Mesothelial cell of epicardium (in vitro differentiated cells): ENCODE measurements at places on chromosomes 3 and 15. TPM values are rescaled to one million over a fixed set of nuclear protein-coding genes. Genes with fewer than 3 reads are reported as not detected.

DNA sequence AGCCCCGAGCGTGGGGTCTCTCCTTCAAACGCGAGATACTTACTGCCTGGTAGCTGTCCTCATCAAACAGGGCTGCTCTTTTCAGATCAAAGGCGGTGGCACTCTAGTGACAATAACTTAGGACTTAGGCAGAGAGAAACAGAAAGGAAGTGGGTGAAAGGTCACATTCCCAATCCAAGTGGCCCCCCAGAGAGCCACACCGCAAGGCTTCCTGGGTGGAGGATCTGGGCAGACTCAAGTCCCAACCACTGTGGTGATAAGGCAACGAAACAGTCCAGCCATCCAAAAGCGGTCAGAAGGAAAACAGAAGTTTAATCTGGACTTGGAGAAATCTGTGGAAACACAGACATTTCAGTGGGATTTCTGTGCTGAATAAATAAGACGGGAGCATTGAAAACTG lies 227.2 kb downstream of the ADAMTS17 start:
- H3K4me1 ChIP-seq: peaks cover 36% of the 10 kb centered on the region
- H3K4me3 ChIP-seq: no peak overlapping the region
- peak overlapping the region; percentile 80 for H3K27ac ChIP-seq
- H3K27me3 ChIP-seq: no peaks in the 10 kb centered on the region
- peaks cover 33% of the 10 kb centered on the region for H3K36me3 ChIP-seq
- no peak for DNase-seq

GRCh38 chr15:93566762-93567161 lies 477.8 kb upstream of the RGMA start:
- no peaks in the 10 kb centered on the region for H3K4me1 ChIP-seq
- DNase-seq: no peak
- no peaks in the 10 kb centered on the region for H3K36me3 ChIP-seq
- no peak overlapping the region for H3K27ac ChIP-seq

- no peak overlapping the region for H3K4me3 ChIP-seq
- H3K36me3 ChIP-seq: peaks cover 3% of the 10 kb centered on the region
- no peak for DNase-seq
- H3K4me1 ChIP-seq: peaks cover 11% of the 10 kb centered on the region
Observed at GRCh38 chr3:78919021-78919755, 848.6 kb downstream of the ROBO1 start.

GRCh38 chr15:68479870-68480269 lies 47.9 kb upstream of the ITGA11 start:
- H3K4me3 ChIP-seq: no peak overlapping the region
- peaks cover 40% of the 10 kb centered on the region for H3K27me3 ChIP-seq
- no peaks in the 10 kb centered on the region for H3K36me3 ChIP-seq
- peaks cover 4% of the 10 kb centered on the region for H3K4me1 ChIP-seq
- DNase-seq: no peak

GRCh38 chr3:56918111-56918568 lies 116.4 kb upstream of the ARHGEF3 start:
- DNase-seq: no peak
- peaks cover 46% of the 10 kb centered on the region for H3K4me1 ChIP-seq
- no peak overlapping the region for H3K27ac ChIP-seq
- H3K27me3 ChIP-seq: peaks cover 3% of the 10 kb centered on the region
- H3K4me3 ChIP-seq: no peak overlapping the region

GRCh38 chr15:98676586-98677270 lies 28.4 kb downstream of the IGF1R start:
- peak overlapping the region; percentile 79 for H3K27ac ChIP-seq
- no peaks in the 10 kb centered on the region for H3K27me3 ChIP-seq
- no peaks in the 10 kb centered on the region for H3K36me3 ChIP-seq
- no peak for DNase-seq

DNA sequence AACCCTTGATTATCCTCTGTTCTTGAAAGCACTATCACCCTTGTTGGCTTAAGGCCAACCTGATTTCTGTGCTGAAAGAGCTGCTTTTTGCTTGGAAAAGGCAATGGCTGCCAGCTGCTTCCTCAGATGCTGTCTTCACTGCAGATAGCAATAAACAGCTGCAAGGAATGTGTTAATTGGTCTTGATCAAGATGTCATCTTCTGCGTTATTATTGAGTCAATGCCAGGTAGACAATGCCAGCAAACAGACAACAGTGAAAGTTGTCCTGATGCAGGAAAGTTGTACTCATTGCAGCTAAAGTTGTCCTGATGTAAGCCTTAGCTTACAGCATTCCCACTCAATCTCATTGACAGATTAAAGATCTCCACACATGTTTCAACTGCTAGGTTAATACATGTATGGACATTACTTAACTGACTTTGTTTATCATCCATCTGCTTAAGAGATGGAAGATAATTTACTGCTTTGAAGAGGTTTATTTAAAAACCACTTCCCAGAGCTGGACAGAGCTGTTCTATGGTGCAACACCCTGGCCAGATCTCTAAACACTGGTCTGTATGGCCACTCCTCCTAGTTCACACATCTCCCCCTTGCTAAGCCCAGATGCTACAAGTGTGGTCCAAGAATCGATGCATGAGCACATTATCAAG lies 251.0 kb upstream of the MCTP2 start:
- no peaks in the 10 kb centered on the region for H3K36me3 ChIP-seq
- DNase-seq: no peak
- H3K27me3 ChIP-seq: peaks cover 25% of the 10 kb centered on the region
- H3K27ac ChIP-seq: no peak overlapping the region
- H3K4me1 ChIP-seq: peaks cover 27% of the 10 kb centered on the region

DNA sequence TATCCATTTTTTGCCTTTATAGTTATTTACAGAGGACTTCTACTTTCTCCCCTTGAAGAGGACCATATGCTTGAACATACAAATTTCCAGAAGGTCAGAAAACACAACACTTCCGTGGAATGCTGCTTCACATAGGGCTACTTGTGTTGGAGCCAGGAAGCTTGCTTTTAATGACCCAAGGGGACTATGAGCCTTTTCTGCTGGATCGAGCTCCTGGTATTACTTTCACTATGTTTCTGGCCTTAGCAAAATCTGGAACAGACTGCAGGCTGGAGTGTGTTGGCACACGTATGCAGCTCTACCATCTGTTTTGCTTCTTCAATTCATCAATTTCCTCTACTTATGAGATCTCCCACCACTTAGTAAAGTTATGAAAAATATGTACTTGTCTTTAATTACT lies 69.3 kb upstream of the CBLB start:
- H3K36me3 ChIP-seq: peaks cover 3% of the 10 kb centered on the region
- H3K27ac ChIP-seq: peak overlapping the region; percentile 23
- DNase-seq: no peak
- H3K4me1 ChIP-seq: peaks cover 31% of the 10 kb centered on the region
- H3K4me3 ChIP-seq: no peak overlapping the region

- no peaks in the 10 kb centered on the region for H3K4me1 ChIP-seq
- H3K36me3 ChIP-seq: no peaks in the 10 kb centered on the region
- peaks cover 39% of the 10 kb centered on the region for H3K27me3 ChIP-seq
- H3K27ac ChIP-seq: no peak overlapping the region
- no peak overlapping the region for H3K4me3 ChIP-seq
Observed at GRCh38 chr3:50195501-50196252, 4.3 kb downstream of the GNAT1 start.

GRCh38 chr15:81298611-81299010 lies 25.3 kb downstream of the STARD5 start:
- no peak overlapping the region for H3K27ac ChIP-seq
- no peak overlapping the region for H3K4me3 ChIP-seq
- H3K27me3 ChIP-seq: peaks cover 24% of the 10 kb centered on the region
- no peak for DNase-seq
- peaks cover 12% of the 10 kb centered on the region for H3K4me1 ChIP-seq

GRCh38 chr3:149437286-149437685 lies 37.2 kb upstream of the TM4SF4 start:
- H3K4me3 ChIP-seq: no peak overlapping the region
- peaks cover 11% of the 10 kb centered on the region for H3K4me1 ChIP-seq
- no peaks in the 10 kb centered on the region for H3K36me3 ChIP-seq
- H3K27ac ChIP-seq: no peak overlapping the region
- no peak for DNase-seq
- H3K27me3 ChIP-seq: no peaks in the 10 kb centered on the region

DNA sequence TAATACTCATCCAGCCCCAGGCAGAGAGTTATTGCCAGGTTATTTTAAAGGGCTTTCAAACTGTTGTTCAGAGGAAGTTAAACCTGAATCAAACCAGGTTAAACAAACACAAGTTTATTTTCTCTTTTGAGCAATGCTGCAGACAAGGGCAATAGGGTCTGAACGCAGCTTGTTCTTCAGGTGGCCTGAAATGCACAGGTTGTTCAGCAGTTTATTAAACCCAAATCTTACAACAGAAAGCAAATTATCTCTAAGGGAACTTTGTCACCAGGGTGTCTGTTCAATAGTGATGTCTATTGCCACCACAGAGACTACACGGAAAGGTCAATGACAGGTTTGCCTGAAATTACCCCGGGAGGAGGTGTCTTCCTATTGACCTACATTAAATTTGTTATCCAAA lies 134.0 kb downstream of the IL5RA start:
- no peaks in the 10 kb centered on the region for H3K36me3 ChIP-seq
- H3K27me3 ChIP-seq: peaks cover 10% of the 10 kb centered on the region
- no peak overlapping the region for H3K27ac ChIP-seq
- no peak overlapping the region for H3K4me3 ChIP-seq
- peaks cover 9% of the 10 kb centered on the region for H3K4me1 ChIP-seq
- no peak for DNase-seq

DNA sequence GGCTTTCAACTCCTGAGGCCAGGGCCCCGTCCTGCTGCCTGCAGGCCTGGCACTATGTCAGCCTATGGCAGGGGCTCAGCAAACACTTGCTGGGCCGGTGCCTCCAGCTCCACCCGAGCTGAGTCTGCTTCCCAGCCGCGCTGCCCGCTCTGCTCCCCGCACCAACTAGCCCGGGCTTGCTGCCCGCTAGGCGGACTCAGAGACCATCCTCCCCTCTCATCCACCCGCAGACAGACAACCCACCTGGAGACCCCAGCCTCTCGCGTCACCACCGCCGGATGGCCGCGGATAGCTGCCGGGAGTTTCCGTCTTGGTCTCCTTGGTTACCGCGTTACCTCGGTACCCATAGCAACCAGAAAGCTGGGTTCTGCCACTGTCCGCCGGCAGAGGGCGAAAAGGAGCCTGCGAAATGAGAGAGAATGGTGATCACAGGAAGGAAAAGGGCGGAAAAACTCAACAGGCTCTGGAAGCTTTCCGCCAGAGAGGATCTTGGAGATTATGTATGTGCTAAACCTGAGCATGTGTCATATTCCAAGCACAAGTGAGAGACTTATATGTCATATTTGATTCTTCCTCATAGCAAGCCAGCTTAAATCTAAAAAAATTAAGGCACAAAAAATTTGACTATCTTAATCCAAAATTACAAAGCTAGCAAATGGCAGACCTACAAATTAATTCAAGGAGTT lies at the start of gene ZBBX:
Gene ZBBX (minus strand): TSS at position 294 of the 686 bp plus-strand sequence. CDS start 7,396 bp downstream, outside the sequence.
- peak; percentile 71 for DNase-seq
- H3K36me3 ChIP-seq: no peaks in the 10 kb centered on the region
- H3K27ac ChIP-seq: peak within 1 kb of the TSS; percentile 45

- no peak for DNase-seq
- peaks cover 17% of the 10 kb centered on the region for H3K4me1 ChIP-seq
Observed at GRCh38 chr15:72050700-72051099, 67.2 kb downstream of the MYO9A start.

GRCh38 chr15:63232405-63232804 lies 43.0 kb downstream of the RAB8B start:
- DNase-seq: no peak
- H3K27me3 ChIP-seq: no peaks in the 10 kb centered on the region
- no peak overlapping the region for H3K27ac ChIP-seq
- peaks cover 7% of the 10 kb centered on the region for H3K36me3 ChIP-seq
- no peak overlapping the region for H3K4me3 ChIP-seq

DNA sequence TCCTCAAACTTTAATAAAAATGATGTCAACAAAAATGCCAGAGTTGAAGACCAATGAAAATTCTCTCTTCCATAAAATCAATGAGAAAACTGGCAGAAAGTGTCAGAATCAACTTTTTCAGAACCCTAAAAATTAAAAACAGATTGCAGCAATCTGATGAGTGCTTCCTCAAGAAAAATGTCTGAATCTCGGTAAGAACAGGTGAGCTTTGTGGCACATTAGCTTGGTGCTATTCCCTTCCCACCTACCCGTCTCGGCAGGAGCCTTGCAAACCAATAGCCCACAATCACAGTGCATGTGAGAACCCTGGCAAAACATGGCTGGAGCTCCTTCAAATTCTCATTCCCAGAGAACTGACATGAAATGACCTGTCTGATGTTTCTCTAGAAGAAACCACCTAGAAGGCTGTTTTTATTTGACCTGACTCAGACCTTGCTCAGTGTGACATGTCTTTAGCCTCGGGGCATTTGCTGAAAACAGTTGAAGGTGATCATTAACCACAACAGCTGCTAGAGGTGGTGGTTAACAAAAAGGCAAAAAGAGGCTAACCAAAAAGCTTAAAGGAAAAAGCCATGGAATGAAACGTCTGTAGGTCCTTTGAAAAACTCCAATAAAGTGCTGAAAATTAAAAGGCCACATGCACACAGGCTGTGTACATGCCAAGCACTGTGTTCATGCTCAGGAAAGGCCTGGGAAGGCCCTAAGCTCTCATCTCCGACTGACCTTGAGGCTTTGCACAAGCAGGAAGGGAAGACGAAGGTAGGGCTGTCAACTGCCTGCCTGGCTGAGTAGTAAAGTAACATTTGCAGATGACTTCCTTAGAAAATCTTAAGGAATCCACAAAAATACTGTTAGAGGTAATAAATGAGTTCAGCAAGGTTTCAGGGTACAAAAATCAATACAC lies 253.0 kb upstream of the NSMCE3 start:
- H3K4me1 ChIP-seq: peaks cover 2% of the 10 kb centered on the region
- no peak overlapping the region for H3K27ac ChIP-seq
- H3K4me3 ChIP-seq: no peak overlapping the region
- peaks cover 5% of the 10 kb centered on the region for H3K27me3 ChIP-seq
- no peaks in the 10 kb centered on the region for H3K36me3 ChIP-seq

DNA sequence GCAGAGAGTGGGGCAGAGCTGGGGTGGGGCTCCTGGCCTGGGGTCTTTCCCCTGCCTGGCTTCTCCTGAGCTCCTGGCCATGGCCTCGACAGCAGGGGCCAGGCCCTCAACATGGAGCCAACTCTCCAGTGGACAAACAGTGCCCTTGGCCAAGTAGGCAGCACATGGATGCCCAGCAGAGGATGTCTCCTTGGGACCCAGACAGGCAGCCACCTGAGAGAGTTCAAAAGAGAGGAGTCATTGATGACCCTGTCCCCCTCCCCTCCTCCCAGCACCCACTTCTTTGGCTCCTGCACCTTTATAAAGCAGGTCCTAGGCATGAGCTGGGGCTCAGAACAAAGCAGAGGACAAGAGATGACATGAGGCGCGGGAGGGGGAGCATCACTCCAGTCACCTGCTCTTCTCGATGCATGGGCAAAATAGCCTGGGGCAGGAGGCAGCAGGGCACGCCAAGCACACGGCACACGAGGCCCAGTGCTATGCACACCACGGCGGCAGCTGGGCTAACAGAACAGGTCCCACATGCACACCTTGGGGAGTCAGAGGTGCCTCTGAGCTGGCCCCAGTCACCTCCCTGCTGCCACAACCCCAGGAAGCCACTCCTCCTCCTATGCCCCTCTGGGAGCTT lies 27.4 kb downstream of the SHISA5 start:
- DNase-seq: no peak
- no peaks in the 10 kb centered on the region for H3K27me3 ChIP-seq
- H3K4me1 ChIP-seq: peaks cover 15% of the 10 kb centered on the region
- H3K4me3 ChIP-seq: no peak overlapping the region
- H3K27ac ChIP-seq: no peak overlapping the region

The P3H2 gene
- 14.8 to 17.2 TPM (median 15.8 TPM) in 3 replicates for total RNA-seq

The TRNT1 gene
- 30.6 to 34.4 TPM (median 34.0 TPM) in 3 replicates for total RNA-seq

The ZBED2 gene
- total RNA-seq: not detected in 3 replicates

The FBXW12 gene
- 0.47 to 0.66 TPM (median 0.51 TPM) in 3 replicates for total RNA-seq

The CFAP161 gene
- total RNA-seq: not detected in 3 replicates
